ENCODE measurements at places on chromosomes 2 and 18.

- no peak for DNase-seq
Observed at GRCh38 chr2:33288011-33288410, 188.4 kb upstream of the RASGRP3 start.

- DNase-seq = no peak
Observed at GRCh38 chr2:140526575-140526974, 1604.2 kb downstream of the LRP1B start.

DNA sequence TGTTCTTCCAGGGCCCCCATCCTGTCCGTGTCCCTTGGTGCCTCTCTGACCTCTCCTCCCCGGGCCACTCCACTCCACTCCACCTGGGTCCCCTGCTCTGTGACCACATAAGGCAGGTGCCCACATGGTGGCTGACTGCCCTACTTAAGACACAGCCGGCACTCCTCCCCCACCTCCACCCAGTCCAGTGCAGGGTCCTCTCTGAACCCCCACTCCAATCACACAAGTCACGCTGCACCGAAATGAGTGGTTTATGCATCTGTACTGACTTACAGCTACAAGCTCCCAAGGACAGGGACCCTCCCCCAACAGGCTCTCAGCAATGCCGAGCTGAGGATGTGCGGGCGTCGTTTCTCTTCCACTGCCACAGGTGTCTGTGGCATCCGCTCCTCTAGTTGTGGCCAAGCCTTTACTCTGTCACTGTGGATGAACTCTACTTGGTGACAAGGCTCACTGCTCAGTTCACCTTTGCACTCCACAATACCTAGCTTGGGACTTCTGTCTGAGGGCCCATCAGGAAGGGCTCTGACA is 48.3 kb downstream of the TFCP2L1 start:
- DNase-seq = no peak

DNA sequence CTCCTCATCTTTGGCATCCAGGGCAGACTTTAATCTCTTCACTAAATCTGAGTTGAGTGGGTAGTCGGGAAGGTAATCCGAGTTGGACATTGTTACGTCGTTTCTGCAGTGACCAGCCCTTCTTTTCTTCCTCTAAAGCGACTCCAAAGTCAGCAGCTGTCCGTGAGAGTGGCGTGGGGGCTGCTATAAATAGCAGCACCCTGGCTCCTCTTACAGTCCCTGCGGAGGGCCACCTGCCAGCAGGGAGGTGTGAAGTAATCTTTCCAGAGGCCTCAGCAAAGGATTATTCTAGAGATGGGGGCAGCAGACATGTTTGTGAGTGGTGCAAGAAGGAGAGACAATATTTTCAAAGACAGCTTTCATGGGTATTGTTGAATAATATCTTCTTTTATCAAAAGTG is at the start of gene ASB18:
TSS of gene ASB18 (minus strand) at position 151 of the 400 bp plus-strand sequence. CDS start at position 90, 61 bp downstream.
- no peak for DNase-seq

- no peak for DNase-seq
Observed at GRCh38 chr2:240888130-240888889, 7.6 kb downstream of the MAB21L4 start.

DNA sequence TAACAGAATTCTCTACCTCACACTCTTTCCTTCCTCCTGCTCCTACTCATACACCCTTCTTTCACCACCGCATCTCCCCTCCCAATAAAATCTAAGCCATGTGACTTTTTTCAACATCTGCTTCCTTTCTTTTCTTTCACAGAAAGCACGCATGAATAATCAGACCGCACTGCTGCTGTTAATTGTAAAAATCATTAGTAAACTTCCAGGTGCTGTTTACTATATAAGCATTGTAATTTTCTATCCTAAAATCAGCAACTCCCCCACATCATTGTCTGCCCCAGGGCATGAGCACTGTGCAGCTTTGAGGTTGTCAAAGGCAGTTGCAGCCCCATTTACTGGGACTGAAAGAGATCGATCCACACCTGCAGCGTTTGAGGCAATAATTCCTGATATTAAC is 782.6 kb upstream of the ID2 start:
- no peak for DNase-seq
